ENCODE measurements at places on chromosomes 4 and X. TPM values are rescaled to one million over a fixed set of nuclear protein-coding genes. Genes with fewer than 3 reads are reported as not detected.

GRCh38 chr4:13176741-13177142 lies 307.4 kb downstream of the RAB28 start:
- no peak for DNase-seq

DNA sequence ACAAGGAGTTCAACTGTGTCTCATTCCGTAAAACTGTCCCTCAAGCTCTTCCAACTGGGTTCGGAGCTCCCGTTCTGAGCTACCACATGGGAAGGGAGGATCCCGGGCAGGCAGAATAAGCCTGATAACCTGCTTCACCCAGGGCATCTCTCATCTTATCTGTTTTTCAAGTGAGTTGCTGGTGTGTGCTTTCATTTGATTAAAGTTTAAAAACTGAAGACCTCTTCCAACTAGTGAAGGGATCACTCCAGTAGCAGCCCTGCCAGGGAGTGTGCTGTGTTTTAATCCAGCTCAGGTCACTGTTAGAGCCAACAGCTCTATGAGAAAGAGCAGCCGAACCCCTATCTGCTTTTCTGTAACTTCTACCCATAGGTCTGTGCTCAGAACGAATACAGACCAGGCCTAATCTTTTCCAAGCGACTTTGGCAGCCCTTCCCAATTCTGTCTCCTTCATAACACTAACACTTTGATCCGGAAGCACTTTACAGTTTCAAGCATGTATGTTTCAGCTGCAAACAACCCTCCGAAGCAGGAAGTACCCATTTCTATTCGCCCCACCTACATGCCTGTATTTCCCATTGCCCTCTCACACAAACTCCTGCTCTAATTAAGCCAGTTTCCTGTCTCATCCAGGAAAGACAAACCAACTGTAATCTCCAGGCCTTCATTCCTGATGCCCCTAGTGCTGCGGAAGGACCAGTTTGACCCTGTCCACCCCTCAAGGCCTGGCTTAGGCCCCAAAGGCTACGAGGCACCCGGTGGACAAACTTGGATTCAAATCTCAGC lies 60.9 kb downstream of the IRF2 start:
- DNase-seq, result no peak

Gene ARMCX1
- total RNA-seq, result not detected

DNA sequence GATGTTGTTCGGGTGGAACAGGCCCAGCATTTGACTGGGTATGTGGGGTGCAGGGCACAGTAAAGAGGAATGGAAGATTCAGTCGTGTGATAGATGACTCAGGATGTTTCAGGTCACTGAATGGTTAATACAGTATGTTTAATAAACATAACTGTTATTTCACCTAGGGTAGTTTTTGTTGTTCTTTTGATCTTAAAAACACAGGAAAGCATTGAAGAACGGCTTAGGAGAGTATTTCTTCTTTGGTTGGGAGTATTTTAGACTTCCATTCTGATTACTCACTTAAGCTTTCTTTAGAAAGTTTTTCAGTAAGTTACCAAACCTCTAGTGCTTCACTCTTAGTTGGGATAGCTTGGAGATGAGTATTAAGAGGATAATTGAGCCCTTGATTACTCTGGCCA lies 62.3 kb downstream of the STAG2 start:
- DNase-seq, result no peak

- DNase-seq, result no peak
Observed at GRCh38 chr4:6375620-6376295, 96.7 kb downstream of the PPP2R2C start.

GRCh38 chrX:108516184-108516583 lies 76.5 kb downstream of the COL4A5 start:
- DNase-seq, result no peak

Gene GCNA
- total RNA-seq, result 3.4 TPM

- DNase-seq, result no peak
Observed at GRCh38 chr4:159386620-159387019, 283.7 kb downstream of the RAPGEF2 start.

DNA sequence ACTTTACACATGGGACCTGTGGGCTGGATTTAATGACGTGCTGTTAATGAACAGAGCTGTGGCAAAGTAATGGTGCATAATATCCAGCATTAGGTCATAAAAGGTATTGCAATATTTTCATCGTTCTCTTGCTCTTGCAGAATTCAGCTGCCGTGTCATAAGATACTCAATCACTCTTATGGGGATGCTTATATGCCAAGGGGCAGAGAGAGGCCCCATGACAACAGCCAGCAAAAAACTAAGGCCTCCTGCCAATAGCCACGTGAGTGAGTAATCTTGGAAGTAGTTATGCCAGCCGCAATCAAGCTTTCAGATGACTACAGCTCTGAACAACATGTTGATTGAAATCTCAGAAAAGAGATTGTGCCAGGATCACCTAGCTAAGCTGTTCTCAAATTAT lies 616.9 kb downstream of the FSTL5 start:
- DNase-seq, result peak; percentile 58

GRCh38 chrX:70049925-70050324 lies at the start of gene AWAT2:
Gene AWAT2 (minus strand): TSS chrX:70049938. CDS start chrX:70049932, 6 bp downstream.
- peak; percentile 73 for DNase-seq

DNA sequence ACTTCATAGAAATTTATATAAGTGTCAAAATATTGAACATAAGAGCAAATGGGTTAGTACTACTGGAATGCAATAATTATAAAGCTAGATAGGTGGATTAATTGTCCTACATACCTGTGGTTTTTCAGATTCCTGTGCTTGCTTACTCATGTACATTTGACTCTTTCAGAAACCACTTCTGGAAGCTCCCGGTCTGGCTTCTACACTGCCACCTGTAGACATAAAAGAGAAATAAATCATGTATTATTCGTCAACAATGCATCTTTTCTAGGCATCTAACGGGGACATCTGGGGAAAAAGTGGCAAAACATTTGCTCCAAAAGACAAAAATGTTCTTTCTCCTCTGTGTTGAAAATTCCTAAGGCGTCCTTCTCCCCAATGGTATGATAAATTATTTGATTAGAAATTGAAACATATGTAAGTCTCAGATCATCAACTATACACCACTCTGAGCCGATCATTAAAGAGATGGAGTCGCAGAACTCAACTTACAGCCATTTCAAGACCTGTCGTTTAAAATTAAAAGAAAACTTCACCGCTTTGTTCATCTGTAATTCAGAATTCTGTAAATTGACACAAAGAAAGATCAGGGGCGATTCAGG lies 648.7 kb upstream of the DIPK2B start:
- peak; percentile 75 for DNase-seq

Gene CRLF2
- not detected for total RNA-seq

DNA sequence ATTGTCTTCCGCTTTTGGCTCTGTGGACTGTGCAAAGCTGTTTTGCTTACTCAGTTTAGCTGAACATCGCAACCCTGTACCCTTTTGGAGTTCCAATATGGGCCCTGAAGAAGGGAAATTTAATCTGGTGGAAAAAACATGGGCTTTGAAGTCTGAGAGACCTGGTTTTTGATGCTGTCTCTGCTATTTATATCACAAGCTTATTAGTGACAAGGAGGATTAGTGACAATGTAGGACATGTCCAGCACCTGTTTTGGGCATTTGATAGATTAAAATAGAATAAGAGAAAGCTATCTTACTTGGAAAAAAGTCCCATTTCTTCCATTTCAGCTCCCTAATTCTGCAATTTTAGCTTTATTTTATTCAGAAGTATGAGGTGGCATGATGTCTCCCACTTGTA lies 417.3 kb downstream of the SPRY1 start:
- no peak for DNase-seq

Gene FRMD7
- total RNA-seq, result not detected

DNA sequence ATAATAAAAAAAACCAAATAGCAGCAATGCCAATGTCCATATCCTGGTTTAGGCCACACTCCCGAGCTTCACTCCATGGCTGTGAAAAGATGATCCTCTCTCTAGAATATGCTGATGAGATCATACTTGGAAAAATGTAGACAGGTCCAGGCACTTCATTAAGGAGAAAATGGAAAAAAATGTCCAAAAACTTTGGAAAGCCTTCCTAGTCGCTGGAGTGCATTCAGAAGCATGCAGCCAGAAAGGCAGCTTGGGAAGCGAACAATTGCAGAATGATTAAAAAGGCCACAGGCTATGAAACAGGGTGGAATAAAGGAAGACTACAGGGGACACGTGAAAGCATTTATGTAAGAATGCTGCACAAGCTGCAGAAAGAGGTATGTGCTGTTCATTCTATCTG lies 165.6 kb upstream of the HCCS start:
- no peak for DNase-seq
